ENCODE measurements at places on chromosomes 2 and 18.

GRCh38 chr2:7121851-7122250 lies 204.6 kb downstream of the RNF144A start:
- no peak for DNase-seq

DNA sequence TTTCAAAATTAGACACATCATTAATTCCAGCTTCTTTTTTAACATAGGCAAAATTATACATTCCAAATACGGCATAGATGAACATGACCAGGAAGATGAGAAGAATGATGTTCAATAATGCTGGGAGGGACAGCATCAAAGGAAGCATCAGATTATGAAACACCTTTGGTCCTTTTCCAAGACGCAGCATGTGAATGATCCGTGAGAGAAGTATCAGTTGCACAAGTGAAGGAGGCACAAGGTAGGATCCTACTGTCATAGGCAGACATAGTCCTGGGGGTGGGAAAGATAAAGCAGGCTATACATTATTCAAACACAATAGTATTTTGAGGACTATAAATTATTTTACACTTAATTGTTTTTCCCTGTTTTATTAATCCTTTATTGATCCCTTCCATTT lies 30.6 kb upstream of the SCN9A start:
- no peak for DNase-seq

GRCh38 chr2:143428700-143429099 lies 299.5 kb downstream of the ARHGAP15 start:
- DNase-seq, result no peak

- no peak for DNase-seq
Observed at GRCh38 chr2:214989187-214989586, 149.2 kb downstream of the ABCA12 start.

DNA sequence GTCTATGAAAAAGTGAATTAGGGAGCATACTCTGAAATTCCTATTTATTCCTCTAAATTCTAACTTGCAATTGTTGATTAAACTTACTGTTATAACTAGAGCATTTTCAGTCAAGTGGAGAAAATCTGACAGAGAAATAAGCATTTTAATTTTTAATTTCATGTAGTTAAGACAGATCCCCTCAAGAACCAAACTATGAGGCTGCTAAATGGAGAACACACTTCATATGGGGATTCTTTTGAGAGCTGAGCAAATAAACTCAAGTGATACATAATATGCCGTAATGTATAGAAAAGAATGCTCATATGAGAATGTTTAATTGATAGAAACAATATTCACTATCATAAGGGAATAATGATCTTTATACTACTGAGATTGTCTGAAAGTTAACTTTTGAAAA lies 340.8 kb downstream of the ERBB4 start:
- DNase-seq, result no peak

- no peak for DNase-seq
Observed at GRCh38 chr2:218043100-218043499, 26.0 kb upstream of the RUFY4 start.

GRCh38 chr18:13984080-13984479 lies 68.7 kb upstream of the MC2R start:
- no peak for DNase-seq

- DNase-seq, result no peak
Observed at GRCh38 chr2:64218137-64218802, 74.0 kb upstream of the PELI1 start.

GRCh38 chr2:43592443-43592842 lies 3.4 kb downstream of the THADA start:
- DNase-seq, result peak; percentile 97

DNA sequence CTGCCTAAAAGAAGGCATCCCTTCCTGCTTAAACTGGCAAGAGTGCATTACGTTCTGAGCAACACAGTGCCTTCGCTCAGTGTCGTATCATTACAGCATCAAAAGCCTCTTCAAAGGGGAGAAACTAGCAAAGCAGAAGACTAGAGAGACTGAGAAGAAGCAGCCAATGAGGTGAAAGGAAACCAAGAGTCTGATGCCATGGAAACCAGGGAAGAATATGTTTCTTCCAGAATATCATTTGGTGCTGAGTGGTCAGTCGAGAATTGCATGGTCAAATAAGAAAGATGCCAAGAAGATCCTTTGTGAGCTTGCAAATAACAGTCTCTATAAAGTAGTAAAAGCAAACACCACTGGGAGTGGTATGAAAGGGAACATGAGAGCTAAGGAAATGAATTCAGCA lies 312.1 kb upstream of the CHST9 start:
- DNase-seq, result no peak

DNA sequence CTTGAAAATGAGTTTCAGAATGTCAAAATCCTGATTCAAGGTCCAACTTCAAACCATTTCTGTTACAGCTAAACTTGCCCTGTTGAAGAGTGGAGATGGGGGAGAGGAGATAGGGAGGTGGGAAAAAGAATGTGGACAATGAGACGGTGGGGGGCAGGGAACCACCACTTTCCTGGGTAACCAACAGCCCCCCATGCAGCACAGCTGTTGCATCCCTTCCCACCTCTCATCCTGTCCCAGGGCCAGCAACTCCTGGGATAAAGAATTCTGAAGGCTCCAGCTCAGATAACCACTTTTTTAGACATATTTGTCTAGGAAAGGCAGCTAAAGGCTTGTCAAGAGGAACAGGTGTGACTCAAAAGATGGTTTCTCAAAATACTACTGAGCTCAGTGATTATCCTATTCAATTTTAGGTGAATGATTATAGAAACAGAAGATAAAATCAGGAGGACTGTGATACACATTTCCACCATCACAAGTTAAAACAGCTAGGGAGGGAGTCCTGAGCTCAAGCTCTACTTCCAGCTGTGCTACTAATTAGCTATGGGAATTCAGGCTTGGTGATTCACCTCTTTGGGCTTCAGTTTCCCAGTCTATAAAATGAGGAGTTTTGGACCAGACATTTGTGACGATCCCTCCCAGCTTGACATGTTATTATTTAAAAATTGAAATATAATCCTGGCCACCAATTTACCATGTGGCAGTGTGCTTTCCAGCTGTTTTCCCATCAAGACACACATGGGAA lies 36.3 kb downstream of the HDHD2 start:
- DNase-seq, result peak; percentile 53

DNA sequence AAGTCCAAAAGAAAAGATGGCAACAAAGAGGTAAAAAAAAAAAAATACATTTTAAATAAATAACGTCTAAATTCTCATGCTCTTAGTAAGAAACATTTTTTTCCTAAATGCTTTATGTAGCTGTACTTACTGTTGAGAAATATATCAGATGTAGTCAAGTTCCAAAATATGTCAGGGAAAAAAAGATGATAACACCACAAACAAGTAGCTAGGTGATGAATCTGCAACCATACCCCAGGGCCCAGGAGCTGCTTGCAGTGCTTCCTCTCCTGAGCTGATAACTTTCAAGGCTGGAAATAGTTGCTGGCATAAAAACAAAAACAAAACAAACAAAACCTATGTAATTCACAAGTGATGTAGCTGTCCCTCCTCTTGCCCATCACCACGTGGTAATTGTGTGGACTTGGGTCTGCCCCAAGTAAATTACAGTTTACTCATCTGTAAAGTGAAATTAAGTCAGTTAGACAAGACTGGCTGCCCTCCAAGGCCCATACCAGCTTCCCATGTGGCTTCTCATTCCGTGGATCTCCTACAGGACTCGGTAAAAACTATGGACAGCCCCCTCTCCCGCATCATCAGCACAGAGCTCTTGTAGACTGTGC lies 82.6 kb downstream of the SP100 start:
- DNase-seq, result no peak

- DNase-seq, result peak; percentile 79
Observed at GRCh38 chr18:59900222-59901128, 679 bp downstream of the PMAIP1 start.

GRCh38 chr2:6184532-6185292 lies 492.5 kb downstream of the SOX11 start:
- peak; percentile 16 for DNase-seq

DNA sequence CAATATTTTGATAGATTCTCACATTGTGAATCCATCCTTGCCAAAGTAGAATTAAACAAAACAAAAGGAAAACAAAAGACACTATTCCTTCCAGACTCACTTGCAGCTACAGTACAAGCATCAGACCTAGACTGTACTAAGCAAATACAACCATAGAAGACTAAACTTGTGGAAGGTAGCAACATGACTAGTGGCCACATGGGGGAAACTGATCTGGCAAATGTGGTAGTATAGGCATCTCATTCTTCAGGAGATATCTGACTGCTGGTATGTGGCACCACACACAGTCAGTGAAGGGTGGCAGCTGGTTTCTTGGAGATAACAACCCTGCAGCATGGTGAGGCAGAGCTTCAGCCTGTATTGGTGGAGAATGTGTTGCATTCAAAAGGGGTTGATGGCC lies 81.0 kb upstream of the ACVR2A start:
- no peak for DNase-seq

GRCh38 chr18:62182220-62182619 lies 4.6 kb downstream of the PIGN start:
- DNase-seq, result no peak

DNA sequence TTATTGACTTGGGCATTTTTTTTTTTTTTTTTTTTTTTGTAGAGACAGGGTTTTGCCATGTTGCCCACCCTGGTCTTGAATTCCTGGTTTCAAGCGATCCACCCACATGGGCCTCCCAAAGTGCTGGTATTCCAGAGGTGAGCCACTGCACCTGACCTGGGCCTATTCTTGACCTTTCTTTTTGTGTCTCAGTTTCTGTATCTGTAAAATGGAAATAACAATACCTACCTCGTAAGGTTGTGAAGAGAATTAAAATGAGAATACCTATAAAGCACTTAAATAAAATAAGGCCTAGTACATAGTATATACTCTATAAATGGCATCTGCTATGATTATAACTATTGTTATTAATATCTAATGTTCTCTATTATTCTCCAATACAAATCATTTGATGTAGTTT lies 15.7 kb downstream of the MAP4K3 start:
- no peak for DNase-seq

GRCh38 chr2:129301431-129301913 lies 678.0 kb upstream of the RAB6C start:
- DNase-seq, result no peak

- DNase-seq, result no peak
Observed at GRCh38 chr2:143356336-143356735, 227.1 kb downstream of the ARHGAP15 start.

GRCh38 chr2:84741182-84741822 lies 139.6 kb downstream of the TRABD2A start:
- DNase-seq, result peak; percentile 9

GRCh38 chr18:12251311-12251710 lies 2.9 kb upstream of the CIDEA start:
- no peak for DNase-seq

GRCh38 chr2:163465440-163465839 lies 270.4 kb downstream of the FIGN start:
- no peak for DNase-seq

GRCh38 chr2:65240657-65241056 lies 13.0 kb downstream of the ACTR2 start:
- no peak for DNase-seq

DNA sequence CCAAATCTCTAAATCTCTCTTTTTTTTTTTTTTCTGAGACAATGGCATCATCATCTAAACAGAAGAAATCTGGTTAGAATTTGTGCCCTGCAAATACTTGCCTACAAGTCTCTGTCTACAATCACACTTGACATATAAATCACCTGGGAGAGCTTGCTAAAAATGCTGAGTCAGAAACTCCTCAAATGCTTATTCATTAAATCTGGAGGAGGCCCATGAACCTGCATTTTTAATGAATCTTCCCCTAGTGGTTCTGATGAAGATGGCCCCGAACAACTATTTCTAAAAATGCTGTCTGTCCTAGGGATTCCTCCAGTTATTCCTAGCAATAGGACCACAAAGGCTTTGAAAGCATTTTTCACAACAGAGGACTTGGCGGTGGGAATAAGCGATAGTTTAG lies 1.6 kb upstream of the CSRNP3 start:
- DNase-seq, result no peak

DNA sequence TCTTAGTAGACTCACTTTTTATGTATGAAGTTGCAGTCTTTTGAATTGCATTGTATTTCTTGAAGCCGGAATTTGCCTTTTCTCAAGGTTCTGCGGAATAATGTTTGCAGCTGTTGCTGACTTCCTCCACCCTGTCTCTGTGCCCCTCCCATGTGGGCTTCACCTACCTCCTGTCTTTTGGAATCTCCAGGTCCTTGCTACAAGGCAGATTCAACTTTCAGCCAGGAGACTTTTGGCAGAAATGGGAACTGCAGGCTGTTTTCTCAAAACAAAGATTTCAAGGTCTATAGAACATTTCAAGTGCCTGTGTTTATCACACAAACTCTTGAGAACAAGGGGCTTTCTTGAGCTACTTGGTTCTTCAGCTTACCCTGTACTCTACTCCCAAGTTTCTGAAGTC lies 25.6 kb downstream of the ZNF236 start:
- DNase-seq, result no peak

- peak; percentile 18 for DNase-seq
Observed at GRCh38 chr2:132876745-132877391, 206.9 kb upstream of the LYPD1 start.

- DNase-seq, result no peak
Observed at GRCh38 chr2:220856486-220856885, 715.6 kb downstream of the EPHA4 start.

GRCh38 chr18:4119813-4120212 lies 335.3 kb downstream of the DLGAP1 start:
- DNase-seq, result no peak

DNA sequence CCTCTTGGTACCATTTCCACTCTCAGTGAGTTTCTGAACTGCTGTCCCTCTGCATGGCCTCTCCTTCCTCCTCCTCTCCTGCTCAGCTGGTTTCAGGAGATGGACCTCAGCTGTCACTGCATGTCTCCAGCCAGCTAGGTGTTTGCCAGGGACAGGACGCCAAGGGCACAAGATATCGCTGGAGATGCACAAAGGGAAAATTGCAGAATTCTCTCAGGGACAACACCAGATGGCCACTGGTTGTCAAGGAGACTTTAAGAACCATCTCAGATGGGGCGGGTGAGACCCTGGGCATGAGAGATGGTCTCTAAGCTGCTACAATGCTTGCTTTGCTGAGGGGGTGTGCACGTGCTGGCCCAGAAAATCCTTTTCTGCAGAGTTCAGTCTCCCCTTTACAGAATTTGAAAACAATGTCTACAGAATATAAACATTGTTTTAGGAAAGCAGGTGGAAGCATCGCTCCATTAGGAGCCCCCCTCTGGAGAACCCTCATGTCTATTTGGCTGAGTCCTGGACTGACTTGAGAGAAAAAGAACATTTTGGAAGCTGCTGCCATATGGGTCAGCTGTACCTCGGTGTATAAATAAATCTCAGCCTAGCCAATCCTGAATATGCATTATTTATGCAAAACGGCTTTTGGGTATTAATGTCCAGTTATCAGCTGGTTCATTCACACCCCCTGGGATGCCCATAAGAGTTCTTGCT lies 57.8 kb upstream of the SPP2 start:
- DNase-seq, result no peak

DNA sequence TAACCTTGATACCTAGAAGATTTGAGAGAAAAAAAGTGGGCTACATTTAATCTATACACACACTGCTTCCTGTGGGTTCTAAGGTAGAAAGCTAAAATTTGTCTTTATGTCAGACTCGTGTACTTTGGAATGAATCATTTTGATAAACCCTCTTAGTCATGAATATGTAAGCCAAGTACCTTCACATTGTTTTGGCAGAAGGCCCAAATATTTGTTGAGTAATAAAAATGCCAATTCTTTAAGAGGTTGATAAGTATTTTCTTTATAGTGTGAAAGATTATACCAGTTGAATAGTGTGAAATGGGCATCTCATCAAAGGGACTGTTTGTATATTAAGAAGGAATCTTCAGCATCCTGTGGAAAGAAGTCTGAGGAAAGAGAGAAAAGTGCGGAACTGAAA lies 1464.7 kb upstream of the ZEB2 start:
- DNase-seq, result peak; percentile 78

GRCh38 chr2:145379934-145380333 lies 860.0 kb upstream of the ZEB2 start:
- no peak for DNase-seq

- no peak for DNase-seq
Observed at GRCh38 chr2:1487758-1488157, 74.5 kb downstream of the TPO start.

All from fibroblast of skin of back (primary cell).